ENCODE measurements at places on chromosomes 7 and 10. TPM values are rescaled to one million over a fixed set of nuclear protein-coding genes. Genes with fewer than 3 reads are reported as not detected.

The CHAT gene
- total RNA-seq, result 1.00 TPM

The SPDYE2 gene
- total RNA-seq, result not detected

The ITPRID1 gene
- not detected for total RNA-seq

The CPN1 gene
- total RNA-seq, result not detected

The EPO gene
- not detected for total RNA-seq

The CTAGE4 gene
- 1.4 TPM for total RNA-seq

The FAS gene
- 32.6 TPM for total RNA-seq

The CNTNAP2 gene
- 14.0 TPM for total RNA-seq

The LIPK gene
- not detected for total RNA-seq

The ELMO1 gene
- 17.8 TPM for total RNA-seq

The HECW1 gene
- total RNA-seq, result 3.3 TPM

The GLI3 gene
- total RNA-seq, result 22.1 TPM

The GNGT1 gene
- not detected for total RNA-seq

All from astrocyte (in vitro differentiated cells and primary cell).